ENCODE measurements at places on chromosomes 5 and 9. TPM values are rescaled to one million over a fixed set of nuclear protein-coding genes. Genes with fewer than 3 reads are reported as not detected.

Gene SMU1
- 16.2 TPM for polyA plus RNA-seq

Gene RGMB
- 59.7 TPM for polyA plus RNA-seq

Gene ARID3C
- 0.18 TPM for polyA plus RNA-seq

Gene IFNB1
- not detected for polyA plus RNA-seq

Measured in hindlimb muscle (tissue), 1 donor.